ENCODE measurements at places on chromosomes 11 and 22.

- DNase-seq, result peak; percentile 77
Observed at GRCh38 chr22:30649430-30650007, 13.9 kb downstream of the SLC35E4 start.

GRCh38 chr11:3882655-3883054, 27.2 kb downstream of the STIM1 start:
- no peak for DNase-seq

GRCh38 chr11:32266601-32267000, 168.7 kb downstream of the WT1 start:
- peak; percentile 4 for DNase-seq

DNA sequence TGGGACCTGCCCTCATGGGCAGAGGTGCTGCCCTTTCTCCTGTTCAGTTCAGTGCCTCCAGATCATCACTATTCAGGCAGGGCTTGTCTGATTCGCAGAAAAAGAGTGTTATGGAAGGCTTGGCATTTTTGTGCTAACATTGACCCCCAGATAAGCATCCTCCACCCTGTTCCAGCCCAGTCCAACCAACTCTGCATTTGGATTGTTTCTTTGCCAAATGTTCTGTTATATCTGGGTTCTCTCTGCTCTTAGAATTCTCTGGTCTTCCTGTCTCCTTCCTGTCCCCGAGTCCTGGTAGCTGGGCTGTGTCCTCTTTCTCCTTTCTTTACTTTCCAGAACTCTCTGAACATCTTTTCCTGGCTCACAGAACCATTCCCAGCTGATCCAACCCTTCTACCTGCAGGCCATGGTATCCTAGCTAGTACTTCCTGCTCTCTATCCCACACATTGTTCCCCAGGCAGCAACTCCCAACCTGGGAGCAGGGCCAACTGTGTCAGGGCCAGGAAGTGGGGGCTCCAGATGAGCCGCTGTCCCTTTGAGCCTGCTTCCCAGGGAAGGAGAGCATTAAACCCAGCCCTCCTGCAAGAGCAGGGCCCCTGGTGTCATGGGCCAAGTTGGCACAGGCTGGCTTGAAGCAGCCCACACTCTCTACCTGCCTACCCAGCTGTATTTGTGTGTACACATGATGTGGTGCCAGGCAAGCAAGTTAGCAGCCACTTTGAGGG, 280.7 kb upstream of the CADM1 start:
- DNase-seq, result no peak

GRCh38 chr22:30043161-30043560, 37.1 kb upstream of the HORMAD2 start:
- no peak for DNase-seq

- DNase-seq, result no peak
Observed at GRCh38 chr11:13348305-13348704, 70.7 kb downstream of the BMAL1 start.

GRCh38 chr11:62120001-62120400, 3.8 kb upstream of the INCENP start:
- DNase-seq, result no peak

- DNase-seq, result peak; percentile 59
Observed at GRCh38 chr22:21861851-21862250, 5.6 kb downstream of the MAPK1 start.

DNA sequence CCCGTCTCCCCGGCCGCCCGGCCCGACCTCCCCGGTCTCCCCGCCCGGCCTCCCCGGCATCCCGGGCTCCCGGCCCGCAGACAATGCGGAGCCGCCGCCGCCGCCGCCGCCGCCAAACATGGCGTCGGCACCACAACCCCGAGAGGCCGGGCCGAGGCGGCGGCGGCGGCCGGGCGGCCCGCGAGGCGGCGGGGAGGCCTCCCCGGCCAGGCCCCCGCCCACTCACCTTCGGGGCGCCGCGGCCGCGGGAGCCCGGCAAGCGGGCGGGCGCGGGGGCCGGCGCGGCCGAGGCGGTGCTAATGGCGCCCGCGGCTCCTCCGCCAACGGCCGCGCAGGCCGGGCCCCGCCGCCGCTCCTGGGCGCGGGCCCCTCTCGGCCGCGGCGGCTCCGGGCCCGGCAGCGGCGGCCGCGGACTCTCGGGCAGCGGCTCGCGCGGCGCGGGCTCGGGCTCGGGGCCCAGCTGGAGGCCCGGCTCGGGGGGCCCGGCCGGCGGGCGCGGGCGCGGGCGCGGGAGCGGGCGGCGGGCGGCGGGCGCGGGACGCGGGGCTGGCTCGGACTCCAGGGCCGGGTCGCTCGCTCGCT, 311 bp downstream of the BRD1 start:
- DNase-seq, result peak; percentile 20

DNA sequence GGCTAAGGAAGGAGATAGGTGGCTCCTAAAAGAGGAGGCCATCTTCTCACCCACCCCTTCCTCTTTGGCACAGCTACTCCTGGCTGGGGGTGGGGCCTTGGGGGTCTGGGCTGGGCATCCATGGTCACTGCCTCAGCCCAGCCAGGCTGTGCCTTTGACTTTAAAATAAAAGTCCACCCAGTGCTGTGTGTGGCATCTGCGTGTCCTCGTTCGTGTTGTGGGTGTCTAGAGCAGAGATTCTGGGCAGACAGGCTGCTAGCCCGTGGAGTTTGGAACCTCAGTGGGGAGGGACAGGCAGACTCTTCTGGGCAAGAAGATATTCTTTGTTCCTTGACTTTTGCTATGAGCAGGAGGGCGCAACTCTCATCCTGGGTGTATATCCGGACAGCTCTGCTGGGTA, 13.1 kb downstream of the RPS6KA4 start:
- no peak for DNase-seq

DNA sequence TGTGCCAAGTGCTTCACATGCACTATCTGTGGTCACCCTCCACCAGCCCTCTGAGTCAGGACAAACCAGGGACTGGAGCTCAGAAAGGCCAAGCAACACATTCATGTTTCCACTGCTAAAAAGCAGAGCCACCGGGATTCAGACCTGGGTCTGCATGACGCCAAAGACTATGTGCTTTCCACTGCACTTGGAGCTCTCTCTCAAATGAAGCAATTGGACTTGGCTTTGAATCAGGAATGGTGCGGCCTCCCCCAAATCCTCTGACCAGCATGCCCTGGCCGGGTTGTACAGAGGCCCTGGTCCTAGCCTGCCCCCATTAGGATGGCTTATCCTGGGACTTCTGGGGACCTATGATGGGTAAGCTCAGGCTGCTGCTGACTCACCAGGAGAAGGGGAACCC, 80.7 kb downstream of the PKNOX2 start:
- DNase-seq, result no peak

GRCh38 chr11:119472186-119472855, 49.3 kb upstream of the THY1 start:
- peak; percentile 56 for DNase-seq

DNA sequence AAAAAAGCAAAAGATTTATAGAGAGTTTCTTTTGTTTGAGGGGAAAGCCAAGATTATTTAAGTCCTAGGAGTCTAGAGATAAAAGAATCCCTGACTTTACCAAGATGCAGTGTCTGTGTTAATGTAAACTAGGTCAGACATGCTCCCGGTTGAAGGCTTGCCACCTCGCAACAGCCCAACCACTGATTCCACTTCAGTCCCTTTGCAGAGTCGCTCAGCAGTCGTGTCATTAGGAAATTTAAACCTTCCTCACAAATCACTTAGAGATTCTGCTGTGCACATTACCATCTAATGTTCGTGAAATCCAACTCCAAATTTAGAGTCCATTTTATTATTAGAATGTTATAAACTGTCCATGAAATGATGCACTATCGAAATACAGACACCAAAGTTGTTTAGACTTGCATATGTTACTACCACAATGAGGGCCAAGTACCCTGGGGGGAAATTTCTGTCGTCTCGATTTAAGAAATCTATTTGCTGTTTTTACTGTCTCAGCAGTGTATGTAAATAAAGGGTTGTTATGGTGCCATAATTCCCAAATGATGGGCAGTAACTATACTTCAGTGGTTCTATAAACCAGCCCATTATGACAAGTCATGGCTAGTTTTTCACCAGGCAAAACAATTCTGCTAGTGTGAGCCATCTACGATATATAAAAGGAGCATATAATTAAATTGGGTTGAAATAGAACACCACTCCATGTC, 101.4 kb upstream of the MTNR1B start:
- no peak for DNase-seq

- no peak for DNase-seq
Observed at GRCh38 chr22:30289980-30290313, 642 bp upstream of the CASTOR1 start.

GRCh38 chr22:45692549-45692948, 20.9 kb downstream of the ATXN10 start:
- DNase-seq, result peak; percentile 70

- peak; percentile 17 for DNase-seq
Observed at GRCh38 chr22:43346521-43346929, 3.4 kb upstream of the SCUBE1 start.

DNA sequence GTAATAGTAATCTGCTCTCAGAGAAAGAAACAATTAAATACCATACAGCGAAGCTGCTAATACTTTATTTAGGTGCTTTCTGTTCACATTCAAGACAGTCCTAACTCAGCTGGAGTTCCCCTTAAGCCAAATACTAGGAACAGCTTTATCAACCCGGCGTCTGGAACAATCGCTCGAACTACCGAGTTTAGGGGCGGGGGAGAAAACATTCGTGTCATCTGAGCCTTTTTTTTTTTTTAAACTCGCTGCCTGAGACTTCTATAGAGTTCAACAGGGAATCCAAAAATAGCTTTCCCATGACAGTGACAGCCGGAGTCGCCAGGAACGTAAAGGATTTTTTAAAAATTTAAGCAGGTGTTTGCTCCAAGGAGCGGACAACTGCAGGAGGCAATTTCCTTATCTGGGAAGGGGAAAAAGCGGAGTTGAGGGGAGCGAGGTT, 852 bp downstream of the TRAF6 start:
- peak; percentile 54 for DNase-seq

- DNase-seq, result no peak
Observed at GRCh38 chr22:16824716-16825687, at the start of gene XKR3. Gene XKR3, minus strand, starts transcription at chr22:16825411. Its CDS starts 17,338 bp downstream, at chr22:16808073.

GRCh38 chr22:25824828-25825423, 82.9 kb downstream of the MYO18B start:
- DNase-seq, result no peak

DNA sequence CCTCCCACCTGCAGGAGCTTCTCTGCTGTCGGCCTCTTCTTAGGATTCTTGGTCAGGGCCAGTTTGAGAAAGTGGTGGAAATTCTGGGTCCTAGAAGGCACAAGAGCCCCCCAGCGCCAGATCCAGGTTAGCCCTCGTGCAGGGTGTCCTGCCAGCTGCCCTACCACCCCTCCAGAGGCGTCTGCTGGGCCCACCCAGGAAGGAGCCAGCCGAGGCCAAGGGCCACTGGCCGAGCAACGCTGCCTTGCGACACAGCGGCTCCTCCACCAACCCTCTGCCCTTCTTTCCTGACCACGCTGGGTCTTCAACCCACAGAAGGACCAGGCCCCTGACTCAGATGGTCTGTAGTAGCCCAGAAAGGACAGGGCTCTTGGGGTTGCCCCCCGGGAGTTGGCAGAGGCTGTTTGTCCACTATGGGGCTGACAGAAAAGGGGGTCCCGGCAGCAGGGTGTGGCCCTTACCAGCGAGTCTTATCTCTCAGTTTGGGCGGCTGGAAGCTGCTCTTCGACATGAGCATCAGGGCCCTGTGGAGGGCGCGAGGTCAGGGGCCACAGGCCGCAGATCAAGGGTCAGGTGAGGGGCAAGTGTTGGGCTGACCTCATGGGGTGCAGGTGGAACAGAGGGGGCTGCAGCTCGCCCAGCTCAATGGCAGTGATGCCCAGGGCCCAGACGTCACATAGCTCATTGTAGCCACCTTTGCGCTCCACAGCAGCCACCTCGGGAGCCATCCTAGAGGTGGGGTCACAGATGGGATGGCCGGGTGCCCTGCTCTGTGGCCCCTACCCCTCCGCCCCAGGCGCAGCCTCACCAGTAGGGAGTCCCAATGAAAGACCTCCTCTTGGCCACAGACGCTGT, 2.5 kb downstream of the MAP4K2 start:
- DNase-seq, result no peak

DNA sequence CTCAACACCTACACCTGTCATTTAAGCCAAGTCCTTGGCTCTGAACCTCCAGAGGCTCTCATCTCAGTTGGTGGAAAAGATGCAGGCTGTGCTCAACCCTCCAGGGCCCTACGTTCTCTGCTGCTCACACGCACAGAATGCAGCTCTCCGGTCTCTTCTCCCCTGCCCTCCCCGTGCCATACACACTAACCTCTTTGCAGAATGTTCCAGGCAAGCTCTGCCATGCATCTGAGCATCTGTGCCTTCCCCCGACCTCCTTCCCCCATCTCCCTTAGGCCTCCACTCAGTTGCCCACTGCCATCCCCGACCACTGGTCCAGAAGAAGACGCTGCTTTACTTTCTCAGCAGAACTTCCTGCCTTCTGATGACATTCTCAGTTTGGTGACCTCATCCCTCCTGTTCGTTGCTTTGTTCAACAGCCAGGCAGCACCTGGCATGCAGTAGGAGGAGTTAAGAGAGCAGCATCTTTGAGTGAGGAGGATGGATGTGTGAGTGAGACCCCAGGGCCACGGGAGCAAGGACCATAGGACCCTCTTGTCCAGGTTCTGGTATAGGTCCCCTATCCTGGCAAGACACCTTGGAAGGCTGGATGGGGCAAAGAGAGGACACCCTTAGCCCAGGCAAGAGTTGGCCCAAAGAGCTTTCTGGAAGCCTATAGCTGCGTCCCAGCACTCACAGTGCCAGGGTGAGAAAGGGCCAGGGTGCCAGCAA, 598.0 kb downstream of the BRD1 start:
- no peak for DNase-seq

DNA sequence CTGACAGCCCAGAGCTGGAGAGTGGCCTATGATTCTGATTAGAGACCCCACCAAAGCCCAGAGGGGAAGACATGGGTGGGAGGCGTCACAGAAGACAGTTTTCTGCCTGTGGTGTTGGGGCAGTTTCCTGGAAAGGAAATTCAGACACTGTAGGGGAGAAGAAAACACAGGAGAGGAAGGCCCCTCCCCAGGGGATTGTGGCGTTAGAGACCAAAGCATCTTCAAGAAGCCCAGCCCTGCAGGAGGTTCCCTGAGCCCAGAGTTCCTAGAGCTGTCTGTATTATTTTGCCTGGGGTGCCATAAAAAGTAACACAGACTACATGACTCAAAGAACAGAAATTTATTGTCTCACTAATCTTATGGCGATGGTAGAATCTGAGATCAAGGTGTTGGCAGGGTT, 40.2 kb upstream of the PRAME start:
- no peak for DNase-seq
